Activated CD4-positive, alpha-beta memory T cell treated with anti-CD3 and anti-CD28 coated beads for 36 hours (primary cell): ENCODE measurements at places on chromosomes 12 and 14. TPM values are rescaled to one million over a fixed set of nuclear protein-coding genes. Genes with fewer than 3 reads are reported as not detected.

ZNF385A gene
- 1.3 TPM for total RNA-seq

LPAR5 gene
- total RNA-seq = 4.7 TPM

ENDOU gene
- total RNA-seq = not detected

KRT73 gene
- not detected for total RNA-seq
